Colonic mucosa (tissue), 4 donors: ENCODE measurements at places on chromosomes 6 and 20.

DNA sequence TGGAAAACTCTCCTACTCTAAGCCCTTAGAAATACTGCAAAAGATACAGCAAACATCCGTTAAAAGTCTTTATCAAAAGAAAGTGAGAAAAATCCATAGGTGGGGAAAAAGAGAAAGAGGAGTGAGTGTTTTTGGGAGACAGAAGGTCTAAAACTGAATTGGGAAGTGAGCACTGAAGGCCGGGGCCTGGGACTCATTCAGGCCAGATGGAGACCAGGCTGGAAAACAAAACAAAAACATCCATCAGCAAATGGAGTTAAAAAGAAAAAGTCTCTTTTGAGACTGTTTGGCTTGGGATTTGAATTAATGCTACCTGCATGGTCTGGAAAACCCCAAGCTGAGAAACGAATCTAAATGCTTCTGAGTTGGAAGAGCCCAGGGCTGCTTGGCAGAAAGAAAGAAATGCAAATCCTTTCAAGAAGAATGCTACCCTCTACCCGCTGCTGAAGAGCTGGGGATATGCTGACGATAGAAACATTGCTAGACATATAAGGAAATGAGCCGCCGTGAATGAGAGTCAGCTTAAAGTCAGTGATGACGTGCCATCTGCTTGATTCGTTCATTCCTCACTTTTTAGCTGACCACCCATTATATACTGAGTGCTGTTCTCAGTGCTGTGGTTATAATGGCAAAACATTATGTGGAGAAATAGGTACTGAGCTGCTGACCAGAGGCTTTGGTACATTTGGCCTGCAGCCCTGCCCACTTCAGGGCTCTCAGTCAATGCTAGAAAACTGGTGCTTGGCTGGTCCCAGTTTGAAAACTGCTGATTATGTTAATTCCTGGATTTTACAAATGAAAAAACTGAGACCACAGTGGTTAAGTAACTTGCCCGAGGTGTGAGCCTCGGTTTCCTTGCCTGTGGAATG is 28.0 kb upstream of the TULP4 start:
- H3K27me3 ChIP-seq, result no peaks in the 10 kb centered on the region
- no peak overlapping the region for H3K4me3 ChIP-seq
- H3K27ac ChIP-seq, result peak overlapping the region; percentile 29
- no peaks in the 10 kb centered on the region for H3K36me3 ChIP-seq

DNA sequence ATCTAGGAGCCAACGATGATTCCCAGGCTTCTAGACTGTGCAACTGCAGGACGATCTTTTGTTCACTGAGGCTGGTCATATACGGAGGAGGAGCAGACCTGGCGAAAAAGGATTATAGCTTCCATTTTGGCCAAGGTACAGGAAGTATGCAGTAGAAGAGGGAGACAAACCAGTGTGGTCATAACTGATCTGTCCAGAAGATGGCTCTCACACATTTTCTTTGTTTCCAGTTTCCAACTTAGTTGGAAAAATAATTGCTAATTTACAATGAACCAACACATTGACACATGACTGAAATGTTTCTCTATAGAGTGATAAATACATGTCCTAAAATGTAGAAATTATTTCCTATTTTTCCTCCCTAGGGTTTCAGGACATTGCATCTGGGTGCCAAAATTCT is 364.1 kb upstream of the BTBD3 start:
- H3K27ac ChIP-seq, result no peak overlapping the region
- no peak overlapping the region for H3K4me3 ChIP-seq
- H3K27me3 ChIP-seq, result no peaks in the 10 kb centered on the region
- DNase-seq, result no peak

GRCh38 chr20:44896583-44896982 is 11.1 kb downstream of the YWHAB start:
- no peak overlapping the region for H3K4me3 ChIP-seq
- H3K4me1 ChIP-seq, result peaks cover 13% of the 10 kb centered on the region
- peaks cover under 1% of the 10 kb centered on the region for H3K36me3 ChIP-seq
- H3K27me3 ChIP-seq, result no peaks in the 10 kb centered on the region
- no peak for DNase-seq

DNA sequence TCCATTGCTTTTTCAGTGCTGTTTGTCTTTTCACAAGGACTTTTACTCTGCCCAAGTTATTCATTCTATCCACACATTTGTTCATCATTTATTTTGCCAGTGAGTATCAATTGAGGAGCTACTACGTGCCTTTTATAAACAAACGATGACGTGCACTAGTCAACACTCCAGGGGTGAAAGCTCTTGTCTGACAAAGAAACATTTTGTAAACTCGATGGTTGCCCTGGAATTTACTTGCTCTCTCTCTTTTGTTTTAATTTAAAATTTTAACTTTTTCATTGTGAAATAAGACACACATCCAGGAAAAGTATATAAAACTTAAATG is 8.3 kb upstream of the MRPS18A start:
- no peaks in the 10 kb centered on the region for H3K36me3 ChIP-seq
- no peaks in the 10 kb centered on the region for H3K27me3 ChIP-seq
- peaks cover 10% of the 10 kb centered on the region for H3K4me1 ChIP-seq
- no peak for DNase-seq

DNA sequence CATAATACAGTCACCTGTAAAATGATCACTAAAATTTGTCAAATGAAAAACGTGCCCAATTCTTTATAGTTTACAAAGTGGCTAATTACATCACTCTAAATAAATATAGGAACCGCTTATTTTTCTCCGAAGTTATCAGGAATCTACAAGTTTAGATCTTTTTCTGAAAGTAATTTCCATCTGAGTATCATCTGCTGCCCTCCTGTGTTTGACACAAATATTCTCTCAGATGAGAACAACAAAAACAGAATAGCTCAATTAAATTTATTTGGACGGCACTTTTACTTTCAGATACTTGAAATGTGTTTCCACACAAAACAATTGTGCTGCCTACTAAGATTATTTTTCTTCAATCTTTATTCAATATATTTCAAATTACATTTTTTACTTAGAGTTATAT is 5.0 kb downstream of the SF3B5 start:
- no peak overlapping the region for H3K27ac ChIP-seq
- no peak overlapping the region for H3K4me3 ChIP-seq
- no peaks in the 10 kb centered on the region for H3K36me3 ChIP-seq
- DNase-seq, result no peak
- H3K4me1 ChIP-seq, result peaks cover 13% of the 10 kb centered on the region
